Psoas muscle (tissue), 8 donors: ENCODE measurements at places on chromosomes 12 and 14. TPM values are rescaled to one million over a fixed set of nuclear protein-coding genes. Genes with fewer than 3 reads are reported as not detected.

DNA sequence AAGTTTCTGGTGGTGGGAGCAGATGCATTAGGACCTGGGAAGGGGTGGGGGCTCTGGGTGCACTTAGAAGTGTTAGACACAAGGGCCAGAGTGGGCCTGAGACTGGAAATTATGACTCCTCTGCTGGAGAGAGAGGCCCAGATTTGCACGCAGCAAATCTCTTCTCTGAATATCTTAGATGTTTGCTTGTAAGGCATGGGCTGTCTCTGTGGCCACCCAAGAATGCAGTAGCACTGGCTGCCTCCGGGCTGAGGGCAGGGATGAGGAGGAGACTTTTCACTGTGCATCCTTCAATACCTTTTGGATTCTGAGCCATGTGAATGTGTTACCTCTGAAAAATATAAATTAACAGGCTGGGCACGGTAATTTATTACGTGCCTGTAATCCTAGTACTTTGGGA is 14.0 kb upstream of the RABGGTA start:
- H3K4me1 ChIP-seq = no peaks in the 10 kb centered on the region
- no peaks in the 10 kb centered on the region for H3K27me3 ChIP-seq
- H3K27ac ChIP-seq = no peak overlapping the region
- H3K36me3 ChIP-seq = peaks cover 12% of the 10 kb centered on the region
- no peak overlapping the region for H3K4me3 ChIP-seq

The HDAC7 gene
- total RNA-seq = 21.4 TPM

GRCh38 chr14:42428996-42429395 is 822.3 kb downstream of the LRFN5 start:
- H3K27me3 ChIP-seq = no peaks in the 10 kb centered on the region
- DNase-seq = no peak
- H3K4me1 ChIP-seq = no peaks in the 10 kb centered on the region
- H3K4me3 ChIP-seq = no peak overlapping the region
- no peak overlapping the region for H3K27ac ChIP-seq

DNA sequence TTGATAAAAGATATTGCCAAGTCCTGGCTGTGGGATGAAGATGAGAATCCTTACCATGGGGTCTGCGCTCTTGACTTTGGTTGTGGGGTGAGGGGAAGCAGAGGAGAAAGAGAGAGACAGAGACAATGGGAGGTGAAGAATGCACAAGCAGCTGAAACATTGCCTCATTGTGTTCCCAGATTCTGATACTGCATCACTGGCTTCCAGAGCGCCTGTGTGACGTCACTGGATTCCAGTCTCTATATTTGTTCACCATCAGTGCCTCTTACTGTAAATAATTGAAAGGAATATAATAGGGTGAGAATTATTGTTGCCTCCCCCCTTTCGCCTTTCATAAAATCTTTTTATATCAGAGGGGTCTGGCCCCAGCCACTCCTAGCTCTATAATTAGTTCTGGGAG is 188.9 kb upstream of the NTF3 start:
- no peaks in the 10 kb centered on the region for H3K27me3 ChIP-seq
- H3K4me3 ChIP-seq = no peak overlapping the region
- no peaks in the 10 kb centered on the region for H3K4me1 ChIP-seq
- DNase-seq = no peak
- no peak overlapping the region for H3K27ac ChIP-seq
- no peaks in the 10 kb centered on the region for H3K36me3 ChIP-seq

GRCh38 chr12:66860752-66861750 is 182.2 kb upstream of the GRIP1 start:
- DNase-seq = peak; percentile 52
- H3K27me3 ChIP-seq = peaks cover 6% of the 10 kb centered on the region
- H3K27ac ChIP-seq = no peak overlapping the region

The TSPAN19 gene
- total RNA-seq = not detected

GRCh38 chr14:24982472-24983155 is 67.3 kb downstream of the STXBP6 start:
- H3K27me3 ChIP-seq = no peaks in the 10 kb centered on the region
- no peaks in the 10 kb centered on the region for H3K36me3 ChIP-seq
- no peaks in the 10 kb centered on the region for H3K4me1 ChIP-seq
- H3K27ac ChIP-seq = no peak overlapping the region
- DNase-seq = no peak
- no peak overlapping the region for H3K4me3 ChIP-seq

The MYO1H gene
- total RNA-seq = 0.10 TPM

GRCh38 chr12:19423166-19423930 is 15.9 kb upstream of the AEBP2 start:
- no peak for DNase-seq
- no peak overlapping the region for H3K27ac ChIP-seq
- H3K36me3 ChIP-seq = no peaks in the 10 kb centered on the region
- H3K27me3 ChIP-seq = no peaks in the 10 kb centered on the region
- H3K4me1 ChIP-seq = no peaks in the 10 kb centered on the region
- no peak overlapping the region for H3K4me3 ChIP-seq
